ENCODE measurements at places on chromosomes 7 and 10. TPM values are rescaled to one million over a fixed set of nuclear protein-coding genes. Genes with fewer than 3 reads are reported as not detected.

- H3K36me3 ChIP-seq = no peaks in the 10 kb centered on the region
- no peak overlapping the region for H3K27ac ChIP-seq
- DNase-seq = peak; percentile 53
- H3K4me1 ChIP-seq = no peaks in the 10 kb centered on the region
- H3K27me3 ChIP-seq = peaks cover 11% of the 10 kb centered on the region
Measured at GRCh38 chr7:73433924-73434700, 534 bp downstream of the FZD9 start.

- no peaks in the 10 kb centered on the region for H3K27me3 ChIP-seq
- H3K36me3 ChIP-seq = peaks cover 27% of the 10 kb centered on the region
- H3K4me3 ChIP-seq = no peak overlapping the region
- peaks cover 47% of the 10 kb centered on the region for H3K4me1 ChIP-seq
- peak; percentile 37 for DNase-seq
Measured at GRCh38 chr7:42939457-42940240, 7.5 kb downstream of the MRPL32 start.

Gene SRI
- 157 TPM for total RNA-seq

Gene PON1
- not detected for total RNA-seq

DNA sequence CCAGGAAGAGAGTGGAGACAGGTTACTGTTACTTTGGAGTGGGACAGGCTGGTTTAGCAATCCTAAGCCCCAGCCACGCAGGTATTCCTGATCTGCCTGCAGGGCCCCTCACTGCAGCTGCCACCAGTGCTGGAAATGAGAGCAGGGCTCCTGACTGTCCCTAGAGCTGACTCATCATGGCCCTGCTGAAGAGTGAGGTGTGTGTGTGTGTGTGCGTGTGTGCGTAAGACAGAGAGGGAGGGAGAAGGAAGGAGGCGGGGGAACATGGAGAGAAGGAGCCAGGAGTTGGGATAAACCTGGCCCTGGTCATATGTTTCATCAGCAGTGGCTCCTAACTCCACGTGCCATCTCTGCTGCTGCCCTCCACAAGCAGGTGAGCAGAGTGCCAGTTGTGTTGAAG is 3.6 kb downstream of the FOXI2 start:
- no peaks in the 10 kb centered on the region for H3K36me3 ChIP-seq
- no peak overlapping the region for H3K27ac ChIP-seq
- peaks cover 13% of the 10 kb centered on the region for H3K27me3 ChIP-seq
- no peak for DNase-seq

DNA sequence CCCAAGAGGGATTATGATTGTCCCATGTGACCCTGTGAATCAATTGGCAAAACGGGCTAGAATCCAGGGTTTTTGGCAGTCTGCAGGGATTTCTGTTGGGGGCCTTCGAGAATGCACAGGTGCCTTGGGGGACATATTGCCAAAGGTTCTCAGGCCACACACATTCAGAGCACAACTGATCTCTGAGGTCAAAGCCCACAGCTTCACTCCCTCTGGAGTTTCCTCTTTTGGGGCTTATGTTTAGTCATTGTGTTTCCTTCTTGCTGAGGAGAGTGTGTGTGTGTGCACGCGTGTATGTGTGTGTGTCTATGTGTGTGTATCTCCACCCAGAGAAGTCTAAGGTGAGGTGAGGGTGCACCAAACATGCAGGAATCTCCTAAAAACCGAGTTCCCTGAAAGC is 8.8 kb downstream of the PPIF start:
- no peak overlapping the region for H3K4me3 ChIP-seq
- no peak for DNase-seq
- peaks cover 20% of the 10 kb centered on the region for H3K4me1 ChIP-seq

Gene GDF2
- not detected for total RNA-seq

Gene WDR86
- not detected for total RNA-seq

Gene ADAM22
- 1.8 TPM for total RNA-seq

- peaks cover 66% of the 10 kb centered on the region for H3K4me1 ChIP-seq
- H3K36me3 ChIP-seq = peaks cover 21% of the 10 kb centered on the region
- peak overlapping the region; percentile 74 for H3K4me3 ChIP-seq
Measured at GRCh38 chr7:139635526-139636302, 112.2 kb downstream of the CLEC2L start.

DNA sequence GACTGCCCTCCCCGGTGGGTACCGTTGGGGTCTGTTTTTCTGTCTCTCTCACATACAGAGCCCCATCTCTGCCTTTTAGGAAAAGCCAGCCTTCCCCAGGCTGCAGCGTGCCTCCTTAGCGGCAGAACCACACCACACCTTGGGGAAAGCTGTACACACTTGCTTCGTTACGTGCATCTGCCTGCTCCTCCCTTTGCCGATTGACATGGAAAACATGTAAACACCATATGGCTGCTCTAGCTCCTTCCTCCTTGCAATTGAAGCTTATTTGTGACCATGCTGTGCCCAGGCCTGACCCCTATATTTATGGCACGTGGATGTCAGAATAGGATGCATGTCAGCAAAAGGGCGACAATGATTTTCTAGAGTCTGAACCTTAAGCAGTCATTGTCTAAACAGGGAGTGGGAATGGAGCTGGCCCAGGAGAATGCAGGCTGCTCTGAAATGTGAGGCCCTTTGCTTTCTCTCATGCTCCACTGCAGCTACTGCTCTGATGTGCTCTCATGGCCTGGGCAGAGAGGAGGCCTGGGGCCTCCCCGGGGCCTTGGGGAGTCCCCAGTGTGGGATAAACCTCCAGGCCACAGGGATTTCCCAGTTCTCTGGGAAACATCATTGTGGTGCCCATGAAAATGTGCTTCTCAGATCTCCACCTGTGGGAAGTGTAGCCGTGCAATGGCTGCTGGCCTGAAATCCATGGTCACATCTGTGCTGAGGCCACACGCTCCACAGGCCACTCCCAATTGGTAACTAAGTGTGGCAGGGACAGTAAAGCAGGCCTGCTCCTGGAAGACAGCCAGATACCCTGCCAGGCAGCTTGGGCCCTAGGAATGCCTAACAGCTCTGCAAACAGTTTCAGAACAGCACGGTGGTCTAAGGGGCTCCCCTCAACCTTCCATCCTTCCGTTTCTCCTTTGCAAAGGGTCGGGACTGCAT is 18.6 kb downstream of the PDE6C start:
- no peaks in the 10 kb centered on the region for H3K36me3 ChIP-seq
- peaks cover 8% of the 10 kb centered on the region for H3K27me3 ChIP-seq
- no peak overlapping the region for H3K27ac ChIP-seq
- H3K4me3 ChIP-seq = no peak overlapping the region

DNA sequence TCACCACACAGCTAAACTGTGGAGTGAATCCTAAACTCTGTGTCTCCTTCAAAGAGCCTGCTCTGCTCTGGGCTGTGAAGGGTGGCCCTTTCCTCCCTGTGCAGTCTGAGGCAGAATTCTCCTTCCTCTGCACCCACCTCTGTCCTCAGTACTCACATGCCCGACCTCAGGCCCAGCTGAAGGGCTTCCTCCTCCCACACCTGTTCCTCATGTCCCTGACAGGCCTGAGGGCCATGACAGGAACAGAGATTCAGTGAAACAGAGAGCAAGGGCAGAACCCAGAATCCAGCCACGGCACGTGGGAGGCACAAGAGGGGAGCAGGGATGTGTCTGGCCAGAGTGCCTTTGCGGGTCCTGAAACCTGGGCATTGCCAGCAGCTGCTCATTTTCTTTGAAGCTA is 13.9 kb downstream of the CREB3L2 start:
- DNase-seq = no peak
- no peaks in the 10 kb centered on the region for H3K27me3 ChIP-seq
- peaks cover 15% of the 10 kb centered on the region for H3K4me1 ChIP-seq
- H3K36me3 ChIP-seq = peaks cover 14% of the 10 kb centered on the region
- no peak overlapping the region for H3K27ac ChIP-seq

- peak; percentile 79 for DNase-seq
- peaks cover 95% of the 10 kb centered on the region for H3K4me1 ChIP-seq
- no peaks in the 10 kb centered on the region for H3K27me3 ChIP-seq
- peak overlapping the region; percentile 66 for H3K4me3 ChIP-seq
- peak overlapping the region; percentile 98 for H3K27ac ChIP-seq
Measured at GRCh38 chr7:43648473-43649406, 65.8 kb downstream of the STK17A start.
